A673 (cell line): ENCODE measurements at places on chromosomes 4 and X. TPM values are rescaled to one million over a fixed set of nuclear protein-coding genes. Genes with fewer than 3 reads are reported as not detected.

The SLITRK4 gene
- total RNA-seq: not detected in 2 replicates

- H3K4me1 ChIP-seq: no peaks in the 10 kb centered on the region
- H3K36me3 ChIP-seq: no peaks in the 10 kb centered on the region
- DNase-seq: no peak
- H3K27me3 ChIP-seq: peaks cover 22% of the 10 kb centered on the region
Observed at GRCh38 chr4:185774845-185775680, 36.9 kb downstream of the SORBS2 start.

DNA sequence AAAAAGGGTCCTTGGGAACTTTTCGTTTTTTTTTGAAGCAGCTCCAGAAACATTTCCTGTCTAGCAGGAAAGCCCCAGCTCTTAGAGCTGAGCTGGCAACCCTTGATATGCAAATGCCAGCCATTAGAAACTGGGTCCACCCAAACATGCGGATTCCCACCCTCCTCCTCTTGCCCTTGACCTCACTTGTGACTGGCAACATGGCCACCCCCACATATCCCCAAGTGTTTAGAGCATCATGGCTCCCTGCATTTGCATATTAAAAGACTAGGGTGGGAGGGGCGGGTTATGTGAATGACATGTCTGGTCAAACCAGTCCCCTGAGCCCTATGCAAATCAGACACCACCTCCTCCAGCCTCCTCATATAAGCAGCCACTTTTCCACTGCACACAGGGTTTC is 671.1 kb downstream of the FAT4 start:
- peak; percentile 80 for DNase-seq
- H3K36me3 ChIP-seq: no peaks in the 10 kb centered on the region
- no peaks in the 10 kb centered on the region for H3K27me3 ChIP-seq
- H3K27ac ChIP-seq: peak overlapping the region; percentile 51

- no peaks in the 10 kb centered on the region for H3K4me1 ChIP-seq
- no peaks in the 10 kb centered on the region for H3K36me3 ChIP-seq
- H3K4me3 ChIP-seq: no peak overlapping the region
- no peak for DNase-seq
- H3K27me3 ChIP-seq: peaks cover 98% of the 10 kb centered on the region
Observed at GRCh38 chr4:185018834-185019455, 655 bp downstream of the HELT start.
